ENCODE measurements at places on chromosomes 3 and 15.

DNA sequence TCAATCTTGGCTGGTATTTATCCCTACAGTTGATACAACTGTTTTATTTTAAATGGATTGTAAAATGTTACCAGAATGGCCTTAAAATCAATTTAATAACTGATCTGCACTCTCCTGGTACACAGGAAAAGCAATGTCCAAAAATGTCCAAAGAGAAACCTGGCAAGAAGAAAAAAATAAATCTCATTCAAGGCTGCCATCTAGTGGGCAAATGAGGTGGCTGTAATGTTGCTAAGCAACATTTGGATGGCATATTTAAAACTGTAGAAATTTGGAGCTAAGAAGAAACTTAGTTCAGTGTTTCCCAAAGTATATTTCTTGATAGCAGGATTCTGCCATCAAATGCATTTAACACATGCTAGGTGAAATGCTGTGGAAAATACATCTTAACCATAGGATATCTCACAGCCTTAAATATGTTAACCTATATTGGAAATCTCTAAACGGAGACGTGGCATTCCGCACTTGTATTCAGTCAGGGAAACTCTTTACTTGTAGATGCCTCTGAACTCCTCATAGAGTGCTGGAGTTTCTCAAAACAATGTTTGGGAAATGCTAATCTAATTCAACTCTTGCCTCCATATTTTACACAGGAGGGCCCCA is 216.8 kb downstream of the ERC2 start:
- DNase-seq, result peak; percentile 15

DNA sequence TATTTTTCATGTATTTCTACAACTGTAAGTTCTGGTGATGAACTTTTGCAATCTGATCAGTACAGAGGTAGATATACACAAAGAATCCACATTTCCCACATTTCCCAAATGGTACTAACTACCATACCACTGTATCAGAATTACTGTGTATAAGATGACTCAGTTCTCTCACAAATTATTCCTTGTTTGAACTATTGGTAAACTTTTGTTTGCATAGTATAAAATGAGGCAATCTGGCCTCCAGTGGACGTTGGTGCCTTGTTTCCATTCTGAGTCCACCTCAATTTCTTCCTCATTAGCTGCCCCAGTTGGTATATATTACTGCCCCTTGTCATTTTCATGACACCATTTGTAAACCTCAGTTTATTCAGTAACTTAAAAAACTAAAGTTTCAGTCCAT is 38.5 kb downstream of the SPTSSB start:
- no peak for DNase-seq

DNA sequence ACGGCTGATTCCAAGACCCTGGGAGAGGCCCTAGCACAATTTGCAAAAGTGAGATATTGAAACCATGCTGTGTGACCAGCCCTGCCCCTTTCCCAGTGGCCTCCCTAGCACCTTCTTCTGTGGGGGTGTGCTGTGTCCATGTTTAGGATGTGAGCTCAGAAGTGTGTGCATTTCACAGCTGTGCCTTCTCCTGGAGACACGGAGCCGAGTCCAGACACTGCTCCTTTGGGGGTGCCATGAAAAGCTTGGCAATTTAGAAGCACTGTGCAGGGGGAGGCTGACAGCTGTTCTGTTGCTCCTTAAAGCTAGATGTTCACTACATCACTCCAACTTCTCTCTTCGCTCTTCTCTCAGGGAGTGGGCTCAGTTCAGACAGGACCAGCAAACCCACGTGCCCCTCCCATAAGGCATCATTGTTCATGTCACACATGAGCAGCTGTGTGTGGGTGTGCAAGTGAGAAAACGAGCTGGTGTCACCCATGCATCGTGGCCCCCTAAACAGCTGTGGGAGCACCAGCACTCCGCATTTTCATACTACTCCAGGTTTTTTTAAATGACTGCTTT is 492.6 kb downstream of the GABRG3 start:
- DNase-seq, result no peak

DNA sequence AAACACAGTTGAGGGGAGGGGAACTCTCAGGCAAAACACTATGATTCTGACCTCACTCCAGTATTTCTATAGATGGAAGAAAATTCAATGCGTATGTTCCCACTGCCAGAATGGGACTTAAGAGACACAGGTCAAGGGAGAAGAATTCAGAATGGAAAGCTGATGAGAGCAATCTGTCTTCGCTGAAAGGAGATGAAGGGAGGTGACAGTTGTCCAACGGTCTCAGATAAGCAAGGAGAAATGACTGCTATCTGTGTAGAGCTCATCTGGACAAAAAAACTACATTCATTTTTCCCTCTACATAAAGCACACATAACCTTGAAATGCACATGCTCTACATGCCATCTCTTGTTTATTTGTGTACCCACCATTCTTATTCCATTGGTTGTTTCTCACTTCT is 405.1 kb downstream of the LSAMP start:
- DNase-seq, result no peak

DNA sequence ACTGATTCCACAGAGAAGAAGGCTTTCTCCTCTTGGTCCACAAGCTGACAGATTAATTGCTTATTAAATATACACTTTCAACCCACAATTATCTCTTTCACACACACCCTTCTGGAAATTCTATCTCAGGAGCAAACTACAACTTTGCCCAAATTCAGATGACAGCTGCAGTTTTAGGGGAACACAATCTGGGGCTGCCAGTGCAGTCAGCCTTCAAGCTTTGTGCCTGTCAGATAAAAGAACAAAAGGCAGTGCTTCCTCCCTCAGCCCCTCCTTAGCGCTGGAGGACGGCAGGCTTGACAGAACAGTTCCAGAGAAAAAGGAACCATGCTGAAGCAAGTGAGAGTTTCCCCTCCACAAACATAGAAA is 99.6 kb downstream of the TMCC1 start:
- DNase-seq, result no peak

GRCh38 chr3:55815262-55815661 is 328.2 kb upstream of the WNT5A start:
- DNase-seq, result no peak

- DNase-seq, result no peak
Measured at GRCh38 chr15:51365417-51365816, 24.0 kb downstream of the GLDN start.

DNA sequence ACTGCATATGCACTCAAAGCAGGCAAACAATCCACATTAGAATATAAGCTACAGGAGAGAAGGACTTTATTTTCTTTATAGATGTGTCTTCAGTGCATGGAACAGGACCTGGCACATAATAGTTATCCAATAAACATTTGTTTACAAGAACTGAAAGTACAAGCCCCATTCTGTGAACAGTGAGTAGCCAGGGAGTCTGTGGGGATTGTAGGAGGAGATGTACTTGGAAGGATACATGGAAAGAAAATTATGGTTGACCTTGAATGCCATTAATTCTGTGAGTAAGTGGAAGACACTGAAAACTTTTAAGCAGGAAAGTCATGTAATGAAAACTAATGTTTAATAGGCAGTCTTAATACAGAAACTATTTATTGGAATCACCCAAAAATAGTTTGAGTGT is 28.3 kb downstream of the MASP1 start:
- DNase-seq, result no peak
